ENCODE measurements at places on chromosomes 4 and X.

DNA sequence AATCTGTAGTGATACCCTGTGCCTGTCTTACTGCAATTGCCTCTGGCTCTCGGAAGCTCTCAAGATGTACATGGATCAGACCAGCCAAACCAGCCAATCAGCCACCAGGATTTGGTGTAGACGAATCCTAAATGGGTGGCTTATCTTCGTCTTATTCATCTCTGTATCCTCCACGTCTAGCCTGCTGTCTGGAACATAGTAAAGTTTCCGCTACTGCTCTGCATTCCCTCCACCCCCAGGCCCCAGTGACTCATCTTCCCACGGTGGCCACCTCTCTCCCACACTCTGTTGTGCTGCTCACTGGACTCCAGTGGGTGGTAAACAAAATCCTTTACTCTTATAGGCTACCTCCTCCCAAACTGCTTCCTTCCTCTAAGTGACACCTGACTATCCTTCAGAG, 37.8 kb downstream of the SEPTIN6 start:
- DNase-seq: peak; percentile 94

GRCh38 chrX:136828830-136829229, 48.1 kb upstream of the ARHGEF6 start:
- no peak for DNase-seq

DNA sequence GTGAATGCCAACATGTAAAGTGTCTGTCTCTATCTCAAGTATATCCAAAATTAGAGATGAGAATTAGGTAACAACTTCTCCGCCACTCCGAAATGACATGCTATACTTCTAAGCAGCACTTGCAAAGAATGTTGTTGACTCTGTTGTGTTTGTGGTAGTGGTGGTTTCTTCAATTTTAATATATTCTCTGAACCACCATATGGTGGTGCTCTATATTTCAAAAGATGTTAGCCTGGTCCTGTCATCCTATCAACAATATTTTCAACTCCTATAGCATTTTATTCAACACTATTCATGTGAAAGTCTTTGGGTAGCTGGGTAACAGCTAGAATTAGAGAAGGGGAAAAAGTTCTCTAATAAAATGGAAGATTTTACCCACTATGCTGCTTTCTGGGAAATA, 1622.8 kb upstream of the IGFBP7 start:
- DNase-seq: peak; percentile 26

GRCh38 chr4:39484582-39485272, 25.9 kb downstream of the LIAS start:
- DNase-seq: no peak

DNA sequence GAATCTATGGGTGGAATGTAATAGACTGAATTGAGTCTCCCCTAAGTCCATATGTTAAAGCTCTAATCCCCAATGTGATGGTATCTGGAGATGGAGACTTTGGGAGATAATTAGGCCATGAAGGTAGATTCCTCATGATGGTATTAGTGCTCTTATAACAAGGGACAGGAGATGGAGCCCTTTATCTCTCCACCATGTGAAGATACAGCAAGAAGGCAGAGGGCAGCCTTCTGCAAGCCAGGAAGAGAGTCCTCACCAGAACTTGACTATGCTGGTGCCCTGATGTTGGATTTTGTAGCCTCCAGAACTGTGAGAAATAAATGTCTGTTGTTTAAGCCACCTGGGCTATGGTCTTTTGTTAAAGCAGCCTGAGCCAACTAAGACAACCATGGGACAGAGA, 76.4 kb upstream of the F8A3 start:
- peak; percentile 10 for DNase-seq

Data from choroid plexus epithelial cell (primary cell).